Uterus (tissue), 4 donors: ENCODE measurements at places on chromosomes 3 and 15.

DNA sequence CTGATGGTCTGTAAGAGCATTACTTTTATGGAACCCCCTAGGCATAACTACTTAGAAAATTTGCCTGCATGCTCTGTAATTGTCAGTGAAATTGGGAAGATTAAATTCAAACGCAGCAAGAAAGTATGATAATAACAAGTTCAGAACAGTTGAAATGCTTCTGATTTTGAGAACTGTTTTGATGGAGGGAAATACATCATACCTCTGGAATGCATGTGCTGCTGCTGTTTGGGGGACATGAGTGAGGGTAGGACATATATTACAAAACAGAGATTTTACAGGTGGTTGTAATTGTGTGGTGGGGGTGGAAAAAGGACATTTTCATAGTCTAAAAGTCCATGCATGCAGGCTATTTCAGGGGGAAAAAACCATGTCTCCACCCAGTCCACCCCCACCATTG is 135.0 kb upstream of the DPH6 start:
- no peak for DNase-seq

DNA sequence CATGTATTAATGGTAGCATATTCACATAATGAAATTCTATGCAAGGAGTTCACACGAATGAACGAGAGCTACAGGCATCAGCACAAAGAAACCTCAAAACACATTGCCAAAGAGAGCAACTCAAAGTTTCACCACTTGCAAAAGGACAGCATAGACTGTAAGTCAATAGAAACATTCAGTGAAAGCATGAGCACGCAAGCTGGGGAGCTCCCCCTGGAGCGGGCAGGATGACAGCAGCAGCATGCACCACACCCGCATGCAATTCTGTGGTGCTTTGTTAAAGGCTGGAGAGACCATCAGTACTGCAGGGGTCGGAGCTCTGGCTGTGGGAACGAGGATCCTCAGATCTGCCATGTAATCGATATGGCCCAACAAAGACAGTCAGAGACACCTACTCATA is 18.7 kb downstream of the OCA2 start:
- no peak for DNase-seq

GRCh38 chr15:56737791-56738190 is 4.5 kb upstream of the ZNF280D start:
- DNase-seq: no peak

DNA sequence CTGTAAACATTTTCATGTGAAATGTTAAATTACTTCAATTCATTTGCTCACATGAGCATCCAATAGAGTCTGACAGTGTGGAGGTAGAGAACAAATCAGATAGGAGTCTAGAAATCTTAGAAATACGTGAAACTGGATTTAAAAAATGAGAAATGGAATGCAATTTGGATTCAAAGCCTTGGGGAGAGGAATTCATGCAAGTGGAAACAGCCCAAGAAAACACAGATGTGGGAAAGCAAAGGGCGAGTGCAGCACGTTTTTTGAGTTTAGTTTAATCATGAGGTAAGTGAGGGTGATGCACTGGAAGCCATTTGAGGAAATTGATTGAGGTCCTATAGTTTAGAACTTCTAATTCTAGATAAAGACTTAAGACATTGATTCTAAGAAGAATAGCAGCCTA is 434.7 kb downstream of the C3orf38 start:
- no peak for DNase-seq

DNA sequence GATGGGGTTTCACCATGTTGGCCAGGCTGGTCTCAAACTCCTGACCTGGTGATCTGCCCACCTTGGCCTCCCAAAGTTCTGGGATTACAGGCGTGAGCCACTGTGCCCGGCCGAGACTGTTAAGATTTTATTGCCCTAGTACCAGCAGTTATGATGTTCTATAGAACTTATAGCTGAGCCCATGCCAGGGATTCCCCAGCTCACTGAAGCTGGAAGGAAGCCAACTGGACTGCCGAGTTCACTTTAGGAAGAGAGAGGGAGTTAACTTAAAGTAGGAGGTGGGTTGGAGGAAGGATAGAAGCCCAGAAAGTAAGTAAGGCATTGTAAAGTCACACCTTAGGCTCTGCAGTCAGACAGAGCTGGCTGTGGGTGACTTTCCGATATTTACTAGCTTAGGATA is 101.1 kb upstream of the BOC start:
- no peak for DNase-seq

DNA sequence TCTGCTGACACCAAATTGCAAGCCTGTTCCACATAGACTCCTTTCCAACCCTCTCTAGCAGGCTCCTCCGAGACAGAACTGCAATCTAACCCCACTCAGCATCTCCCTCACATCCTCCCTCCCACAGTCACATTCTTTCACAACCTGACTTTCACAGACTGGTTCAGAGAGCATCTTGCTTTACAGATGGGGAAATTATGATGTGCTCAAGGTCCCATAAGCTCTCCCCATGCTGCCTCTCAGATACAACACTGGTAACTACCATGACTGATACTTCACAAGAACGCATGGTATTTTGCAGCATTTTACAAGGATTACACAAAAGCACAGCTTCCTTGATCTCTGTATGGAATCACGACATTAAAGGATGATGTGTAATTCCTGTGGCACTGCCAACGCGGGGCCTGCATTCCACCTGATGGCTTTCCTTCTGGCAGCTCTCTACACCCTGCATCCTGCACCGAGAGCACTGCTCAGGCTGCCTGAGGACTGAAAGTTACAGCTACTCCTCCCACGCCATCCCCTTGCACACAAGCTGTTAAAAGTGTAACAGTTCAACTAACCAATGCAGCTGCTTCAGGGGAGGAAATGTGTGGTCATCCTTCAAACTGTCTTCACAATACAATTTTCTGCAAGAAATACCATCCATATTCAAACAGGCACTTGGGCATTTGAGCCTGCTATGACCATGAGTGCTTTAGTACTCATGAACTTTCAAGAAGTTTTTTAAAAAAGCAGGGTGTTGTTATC is 27.6 kb downstream of the TBC1D2B start:
- no peak for DNase-seq

DNA sequence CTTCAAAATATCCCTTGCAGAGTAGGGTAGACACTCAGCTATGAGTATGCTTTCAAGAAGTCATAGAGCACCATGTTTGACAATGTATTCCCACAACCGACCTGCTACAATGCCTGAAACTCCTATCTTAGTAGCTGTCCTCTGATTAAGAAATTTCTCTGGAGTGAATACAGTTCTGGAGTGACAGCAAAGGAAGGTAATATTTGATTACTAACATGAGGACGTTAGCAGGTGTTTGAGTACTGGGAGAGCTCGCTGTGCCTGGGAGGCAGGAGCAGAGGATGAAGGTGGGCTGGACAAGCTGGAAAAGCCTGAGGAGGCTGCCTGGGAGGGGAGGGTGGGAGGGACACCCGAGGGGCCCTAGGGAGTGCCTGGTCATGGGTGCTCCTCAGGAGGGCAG is 42.9 kb downstream of the PARP15 start:
- DNase-seq: no peak

GRCh38 chr15:62391641-62392262 is 226.7 kb upstream of the C2CD4B start:
- DNase-seq: peak; percentile 41

DNA sequence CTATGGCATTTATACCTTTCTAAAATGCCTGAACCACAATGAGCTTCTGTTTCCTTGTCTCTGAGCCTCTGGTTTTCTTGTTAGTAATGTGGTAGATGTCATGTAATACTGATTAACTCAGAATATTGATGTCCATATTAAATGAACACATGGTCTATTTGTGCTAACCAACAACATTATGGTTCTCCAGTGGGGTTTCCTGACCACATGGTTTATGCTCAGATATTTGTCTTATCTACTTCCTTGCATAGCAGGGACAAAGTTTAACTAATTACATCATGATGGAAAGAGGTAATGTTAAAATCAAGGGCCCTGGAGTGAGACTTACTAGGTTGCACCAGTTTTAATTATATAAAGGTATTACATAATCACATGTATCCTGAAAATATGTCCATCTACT is 62.6 kb upstream of the SCN10A start:
- no peak for DNase-seq

- no peak for DNase-seq
Observed at GRCh38 chr3:23836536-23837230, 30.9 kb downstream of the UBE2E1 start.

- DNase-seq: peak; percentile 32
Observed at GRCh38 chr3:54358316-54358715, 236.0 kb downstream of the CACNA2D3 start.

GRCh38 chr3:3615533-3615932 is 183.7 kb upstream of the LRRN1 start:
- no peak for DNase-seq

DNA sequence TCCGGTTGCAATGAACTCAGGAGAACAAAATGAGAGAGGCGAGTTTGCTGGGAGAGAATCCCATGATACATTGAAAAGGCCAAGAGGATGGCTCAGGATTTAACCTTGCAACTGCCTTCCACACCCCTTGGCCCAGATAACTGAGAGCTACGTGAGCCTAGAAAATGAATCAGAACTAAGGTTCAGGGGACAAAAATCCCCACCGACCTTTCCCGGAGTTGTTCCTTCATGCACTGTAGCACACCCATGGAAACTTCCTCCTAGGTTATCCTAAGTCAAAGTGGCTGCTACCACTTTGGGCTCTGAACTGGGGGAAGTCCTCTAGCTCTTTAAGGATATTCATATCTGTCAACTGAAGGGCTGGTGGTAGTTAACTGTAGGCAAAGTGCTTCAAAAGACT is 58.3 kb upstream of the SLC4A7 start:
- DNase-seq: no peak

GRCh38 chr15:67381416-67382045 is 126.9 kb downstream of the IQCH start:
- no peak for DNase-seq

DNA sequence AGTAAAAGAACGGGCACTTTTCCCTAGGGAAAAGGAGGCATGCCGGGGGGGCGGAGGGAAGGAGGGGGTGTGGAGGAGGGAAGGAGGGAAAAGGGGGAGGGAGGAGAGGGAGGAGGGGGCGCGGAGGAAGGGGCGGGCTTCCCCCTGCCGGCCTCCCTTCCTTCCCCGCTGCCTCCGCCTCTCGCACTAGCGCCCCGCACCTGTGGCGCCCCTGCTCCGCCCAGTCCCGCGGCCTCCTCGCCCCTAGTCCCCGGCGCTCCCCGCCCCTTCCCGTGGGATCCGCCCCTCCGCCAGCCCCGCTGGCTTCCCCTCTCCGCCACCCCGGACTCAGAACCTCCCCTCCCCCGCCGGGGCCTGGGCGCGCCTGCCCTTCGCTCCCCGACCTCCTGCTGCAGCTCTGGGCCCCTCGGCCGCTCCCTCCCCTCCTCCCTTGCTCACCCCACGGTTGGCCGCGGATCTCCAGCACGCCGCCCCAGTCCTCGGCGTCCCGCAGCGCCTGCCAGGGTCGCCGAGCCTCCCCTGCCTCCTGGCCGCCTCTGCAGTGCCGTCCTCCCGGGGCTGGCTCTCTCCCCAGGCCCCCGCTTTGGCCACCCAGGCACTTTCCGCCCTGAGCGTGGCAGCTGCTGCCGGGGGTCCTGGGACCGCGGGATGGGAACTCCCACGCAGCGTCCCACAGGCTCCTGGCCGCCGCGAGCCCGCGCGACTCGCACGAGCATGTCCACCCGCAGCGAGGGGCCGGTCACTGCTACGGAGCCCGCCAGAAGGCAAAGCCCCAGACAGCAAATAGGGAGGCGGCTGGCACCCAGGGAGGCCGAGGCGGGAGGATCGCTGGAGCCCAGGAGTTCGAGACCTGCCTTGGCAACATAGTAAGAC is 147.4 kb downstream of the TJP1 start:
- peak; percentile 29 for DNase-seq

GRCh38 chr3:179181021-179181472 is 32.9 kb downstream of the PIK3CA start:
- no peak for DNase-seq

GRCh38 chr15:80567721-80568157 is 127.4 kb upstream of the ABHD17C start:
- peak; percentile 48 for DNase-seq

GRCh38 chr3:13047296-13048165 is 25.7 kb downstream of the IQSEC1 start:
- no peak for DNase-seq

DNA sequence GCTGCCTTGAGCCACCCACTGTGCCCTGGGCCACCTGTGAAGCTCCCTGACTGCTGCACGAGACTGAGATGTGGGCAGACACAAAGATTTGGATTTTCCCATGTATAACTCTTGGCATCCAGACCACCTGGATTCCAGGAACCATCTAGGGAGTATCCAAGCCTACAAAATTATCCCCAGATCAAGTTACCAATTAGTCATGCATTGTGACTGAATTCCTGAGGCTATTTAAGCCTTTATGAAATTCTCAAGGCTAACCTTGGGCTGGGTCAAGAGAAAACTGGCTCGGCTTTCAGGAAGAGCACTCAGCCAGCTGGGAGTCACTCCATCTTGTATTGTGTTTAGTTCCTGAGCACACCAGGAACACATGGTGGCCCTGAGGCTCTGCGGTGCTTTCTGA is 13.3 kb upstream of the ATP13A5 start:
- no peak for DNase-seq

DNA sequence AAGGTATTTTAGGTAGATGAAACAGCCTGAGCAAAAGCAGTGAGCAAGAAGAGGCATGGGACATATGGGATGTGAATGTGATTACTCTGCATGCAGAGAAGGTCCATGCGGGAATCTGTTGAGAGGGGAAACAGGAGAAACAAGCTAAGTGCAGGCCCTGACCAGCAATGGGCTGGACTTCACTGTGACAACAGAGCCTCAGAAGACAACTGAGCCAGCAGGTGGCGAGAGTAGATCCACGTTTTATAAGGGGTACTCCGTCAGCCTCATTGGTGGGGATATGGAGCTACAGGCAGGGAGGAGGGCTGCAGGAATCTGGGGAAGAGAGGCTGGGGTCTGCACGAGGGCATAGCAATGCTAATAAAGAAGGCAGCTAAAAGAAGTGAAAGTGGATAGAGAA is 405.9 kb upstream of the LMCD1 start:
- DNase-seq: no peak

GRCh38 chr3:195153130-195153529 is 117.8 kb downstream of the XXYLT1 start:
- DNase-seq: no peak

GRCh38 chr15:84633311-84634227 is 20.5 kb downstream of the WDR73 start:
- peak; percentile 63 for DNase-seq

- no peak for DNase-seq
Observed at GRCh38 chr3:53570709-53571108, 76.3 kb downstream of the CACNA1D start.

DNA sequence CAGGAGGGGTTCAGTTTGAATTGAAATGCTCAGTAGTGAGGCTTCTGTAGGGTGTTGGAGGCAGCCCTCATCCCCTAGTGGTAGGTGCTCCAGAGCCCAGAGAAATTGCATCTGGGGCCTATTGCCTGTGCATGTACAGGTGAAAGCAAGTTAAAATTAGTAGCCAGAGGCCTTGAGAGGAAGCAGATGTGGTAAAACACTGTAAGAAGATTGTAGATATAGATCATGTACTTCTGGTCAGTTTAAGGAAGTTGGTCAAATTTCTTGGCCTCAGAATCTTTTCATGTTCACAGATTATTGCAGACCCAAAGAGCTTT is 34.6 kb downstream of the IGSF10 start:
- DNase-seq: no peak

GRCh38 chr3:106825962-106826605 is 551.2 kb upstream of the CCDC54 start:
- no peak for DNase-seq
